Activated CD4-positive, alpha-beta T cell treated with anti-CD3 and anti-CD28 coated beads for 36 hours (primary cell): ENCODE measurements at places on chromosomes 2 and 18. TPM values are rescaled to one million over a fixed set of nuclear protein-coding genes. Genes with fewer than 3 reads are reported as not detected.

Gene STON1
- total RNA-seq: 0.97 TPM

Gene PER2
- 12.2 TPM for total RNA-seq

Gene SLC4A3
- 0.16 TPM for total RNA-seq

Gene KCNG2
- not detected for total RNA-seq

DNA sequence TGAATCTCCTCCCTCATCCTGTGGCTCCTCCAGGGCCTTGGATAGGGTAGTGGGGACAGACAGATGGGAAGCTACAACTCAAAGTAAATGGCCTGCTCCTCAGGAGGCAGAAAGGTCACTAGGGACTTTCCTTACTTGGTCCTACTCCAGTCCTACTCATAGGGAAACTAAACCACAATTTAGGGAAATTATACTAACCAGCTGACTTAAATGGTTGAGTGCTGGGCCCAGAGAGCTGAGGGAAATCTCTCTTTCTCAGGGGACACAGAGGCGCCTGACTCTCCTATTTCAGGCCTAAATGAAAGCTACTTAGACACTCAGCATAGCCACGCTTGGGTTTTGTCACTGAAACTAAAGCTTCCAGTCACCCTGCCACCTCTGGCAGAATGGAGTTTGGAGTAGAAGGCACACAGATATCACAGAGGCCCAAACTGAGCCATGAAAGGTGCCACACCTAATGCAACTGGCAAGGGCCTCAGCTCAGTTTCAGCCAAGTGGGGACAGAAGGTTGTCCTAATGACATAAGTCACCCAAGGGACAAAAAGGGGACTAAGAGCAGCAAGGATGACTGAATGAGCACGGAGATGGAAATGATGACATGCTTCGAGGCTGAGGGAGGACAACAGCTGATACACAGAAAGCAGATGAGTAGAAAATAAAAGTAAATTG, 24.0 kb downstream of the CERKL start:
- DNase-seq: no peak

Gene NT5C1B
- not detected for total RNA-seq

Gene UPP2
- not detected for total RNA-seq

GRCh38 chr18:24546307-24546706, 85.9 kb downstream of the HRH4 start:
- no peak for DNase-seq

DNA sequence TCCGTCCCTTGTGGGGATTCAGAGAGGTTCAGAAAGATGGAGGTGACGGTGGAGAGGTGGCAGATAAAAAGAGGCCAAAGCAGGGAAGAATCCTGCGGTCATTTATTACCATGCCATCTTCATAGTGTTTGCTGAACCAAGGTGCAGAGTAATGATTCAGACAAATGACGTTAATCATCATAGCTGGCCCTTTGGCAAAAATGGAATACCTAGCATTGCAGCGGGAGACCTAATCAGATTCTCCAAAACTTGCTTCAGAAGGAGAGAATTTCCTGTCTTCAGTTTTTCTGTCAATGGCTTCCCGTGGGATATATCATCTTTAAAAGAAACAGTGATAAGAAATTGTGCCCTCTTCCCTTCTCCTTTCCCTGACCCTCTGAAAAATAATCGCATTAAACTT, 175.4 kb downstream of the PTGR3 start:
- DNase-seq: no peak

Gene REG3A
- not detected for total RNA-seq

Gene SPRED2
- 6.7 TPM for total RNA-seq

DNA sequence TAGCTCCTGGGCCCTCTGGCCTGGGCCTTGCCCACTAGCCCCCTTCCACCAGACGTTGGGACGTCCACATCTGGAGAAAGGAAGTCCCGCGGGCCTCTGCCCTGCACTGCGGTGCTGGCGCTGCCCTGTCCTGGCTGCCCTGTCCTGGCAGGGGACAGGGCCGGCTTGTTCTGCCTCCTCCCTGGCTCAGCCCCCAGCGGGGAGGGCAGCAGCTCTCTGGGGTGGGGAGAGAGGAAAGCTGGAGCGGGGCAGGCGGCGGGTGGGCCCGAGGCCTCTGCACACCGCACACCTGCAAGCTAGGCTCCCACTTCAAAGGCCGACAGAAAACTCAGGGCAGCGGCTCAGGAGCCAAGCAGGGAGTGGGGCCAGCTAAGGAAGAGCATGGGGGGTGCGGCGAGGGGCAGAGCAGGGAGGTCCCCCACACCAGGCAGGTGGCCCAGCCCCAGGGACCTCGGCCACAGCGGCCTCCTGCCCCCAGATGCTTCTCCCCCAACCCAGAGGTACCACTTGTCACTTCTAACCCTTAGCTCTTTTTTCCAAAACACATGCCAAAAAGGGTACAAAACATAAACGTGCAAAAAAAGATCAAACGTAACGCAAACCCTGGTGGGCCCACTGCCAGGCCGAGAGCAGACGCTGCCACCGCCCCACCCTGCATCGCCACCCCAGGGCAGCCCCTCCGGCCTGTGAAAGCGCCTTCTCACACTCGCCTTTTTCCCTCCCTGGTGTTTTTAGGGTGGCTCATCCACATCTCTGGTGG, 13.5 kb downstream of the SNED1 start:
- no peak for DNase-seq

GRCh38 chr2:101684313-101684712, 13.2 kb upstream of the MAP4K4 start:
- no peak for DNase-seq

- DNase-seq: peak; percentile 32
Measured at GRCh38 chr18:38497266-38497665, 931.7 kb upstream of the CELF4 start.

DNA sequence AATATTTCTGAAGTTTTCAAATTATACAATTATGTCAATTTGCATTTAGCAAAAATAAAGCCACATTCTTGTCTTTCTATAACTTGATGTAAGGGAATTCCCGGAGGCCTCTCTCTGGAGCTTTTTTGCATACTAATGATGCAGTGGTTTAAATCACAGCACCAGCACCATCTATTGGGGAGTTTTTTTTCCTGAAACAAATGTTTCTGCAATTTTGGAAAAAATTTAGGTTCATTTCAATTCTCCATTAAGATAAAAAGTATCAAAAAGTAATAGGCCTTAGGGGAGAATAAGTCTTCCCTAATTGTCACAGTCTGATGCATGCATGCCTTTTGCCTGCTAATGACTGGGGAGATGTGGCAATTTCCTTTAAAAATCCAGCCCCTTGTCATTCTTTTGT, 13.5 kb downstream of the CBLN2 start:
- no peak for DNase-seq

- DNase-seq: no peak
Measured at GRCh38 chr2:151852260-151853069, 24.2 kb upstream of the ARL5A start.

Gene MYO7B
- 0.75 TPM for total RNA-seq

DNA sequence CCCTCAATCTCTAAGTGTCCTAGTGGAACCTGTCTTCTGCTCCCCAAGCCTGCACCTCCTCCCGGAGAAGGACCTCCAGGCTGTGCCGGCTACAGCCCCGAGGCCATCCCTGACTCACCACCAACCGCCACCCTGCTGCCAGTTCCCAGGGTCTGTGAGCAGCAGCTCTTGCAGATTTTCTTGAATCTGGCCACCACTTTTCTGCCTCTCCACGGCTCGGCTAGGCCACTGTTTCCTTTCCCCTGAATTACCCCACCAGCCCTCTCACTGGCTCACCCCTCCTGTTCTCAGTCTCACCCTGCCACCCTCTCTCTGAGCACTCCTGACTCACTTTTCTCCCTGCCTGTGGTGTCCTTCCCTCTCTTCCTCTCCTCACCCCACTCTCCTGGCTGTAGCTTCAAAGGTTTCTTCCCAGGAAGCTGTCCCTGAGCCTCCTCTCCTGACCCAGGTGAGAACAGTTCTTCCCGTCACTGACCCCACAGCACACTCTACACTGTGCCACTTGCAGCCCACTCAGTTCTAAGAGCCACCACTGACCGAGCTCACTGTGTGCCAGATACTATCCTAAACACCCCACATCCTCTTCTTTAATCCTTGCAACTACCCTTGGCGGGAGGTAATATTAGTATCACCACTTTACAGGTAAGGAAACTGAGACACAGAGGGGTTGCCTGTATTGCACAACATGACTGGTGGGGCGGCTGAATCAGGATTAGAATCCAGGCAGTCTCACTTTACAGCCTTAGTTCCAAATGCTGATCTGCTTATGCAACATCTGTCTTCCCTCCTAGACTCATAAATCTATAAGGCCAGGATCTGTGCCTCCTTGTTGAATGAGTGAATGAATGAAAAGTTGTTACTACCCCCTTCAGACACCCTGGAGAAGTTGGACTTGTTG, 111.6 kb downstream of the SMAD7 start:
- DNase-seq: peak; percentile 39

Gene TRPM8
- total RNA-seq: not detected

DNA sequence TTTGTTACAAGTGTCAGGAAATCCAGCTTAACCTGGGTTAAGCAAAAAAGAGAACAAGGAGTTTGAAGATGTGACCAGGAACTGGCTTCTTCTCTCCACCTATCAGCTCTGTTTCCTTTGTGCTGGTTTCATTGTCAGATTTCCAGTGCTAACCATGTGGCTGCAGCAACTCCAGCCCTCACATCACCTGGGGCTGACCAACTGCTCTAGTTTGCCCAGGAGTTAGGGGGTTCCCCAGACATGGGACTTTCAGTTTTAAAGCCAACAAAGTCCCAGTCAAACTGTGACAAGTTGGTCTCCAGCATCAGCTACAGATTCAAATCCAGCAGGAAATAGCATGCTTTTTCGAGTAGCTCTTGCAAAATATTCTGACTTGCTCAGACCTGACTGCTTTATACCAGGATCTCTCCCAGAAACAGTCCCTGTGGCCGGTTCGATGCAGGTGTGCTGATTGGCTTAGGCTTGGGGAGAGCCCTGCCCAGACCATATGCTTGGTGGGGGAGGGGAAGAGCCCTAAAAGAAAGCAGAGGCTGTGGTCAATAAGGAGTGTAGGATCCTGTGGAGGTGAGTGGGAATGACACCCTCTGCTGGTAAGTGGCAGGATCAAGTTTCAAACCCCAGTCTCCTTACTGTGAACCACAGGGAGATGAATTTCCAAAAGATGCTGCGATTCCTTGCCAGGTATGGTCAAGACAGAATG, 49.5 kb downstream of the KCNE4 start:
- no peak for DNase-seq
